Activated CD4-positive, CD25-positive, alpha-beta regulatory T cell (primary cell): ENCODE measurements at places on chromosomes 1 and 21.

- DNase-seq, result no peak
Measured at GRCh38 chr1:50424884-50425375, 1.7 kb upstream of the DMRTA2 start.

DNA sequence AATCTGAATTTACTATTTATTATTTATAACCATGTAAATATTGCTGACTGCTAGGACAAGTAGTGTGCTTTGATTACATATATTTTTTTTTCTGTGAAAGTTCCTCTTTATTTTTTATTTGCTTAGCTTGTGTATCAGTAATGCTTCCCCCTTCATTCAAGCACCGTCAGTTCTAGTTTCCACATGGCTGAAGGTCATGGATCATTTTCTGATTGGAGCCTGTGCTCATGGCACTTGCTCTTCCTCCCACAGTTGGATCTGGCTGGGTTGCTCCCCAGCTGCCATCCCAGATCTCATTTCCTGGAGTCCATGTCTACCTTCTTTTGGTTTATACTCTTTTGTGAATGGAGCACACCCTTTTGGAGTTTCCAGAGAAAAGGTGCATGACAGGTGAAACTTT is 57.0 kb upstream of the IGSF5 start:
- DNase-seq, result no peak

DNA sequence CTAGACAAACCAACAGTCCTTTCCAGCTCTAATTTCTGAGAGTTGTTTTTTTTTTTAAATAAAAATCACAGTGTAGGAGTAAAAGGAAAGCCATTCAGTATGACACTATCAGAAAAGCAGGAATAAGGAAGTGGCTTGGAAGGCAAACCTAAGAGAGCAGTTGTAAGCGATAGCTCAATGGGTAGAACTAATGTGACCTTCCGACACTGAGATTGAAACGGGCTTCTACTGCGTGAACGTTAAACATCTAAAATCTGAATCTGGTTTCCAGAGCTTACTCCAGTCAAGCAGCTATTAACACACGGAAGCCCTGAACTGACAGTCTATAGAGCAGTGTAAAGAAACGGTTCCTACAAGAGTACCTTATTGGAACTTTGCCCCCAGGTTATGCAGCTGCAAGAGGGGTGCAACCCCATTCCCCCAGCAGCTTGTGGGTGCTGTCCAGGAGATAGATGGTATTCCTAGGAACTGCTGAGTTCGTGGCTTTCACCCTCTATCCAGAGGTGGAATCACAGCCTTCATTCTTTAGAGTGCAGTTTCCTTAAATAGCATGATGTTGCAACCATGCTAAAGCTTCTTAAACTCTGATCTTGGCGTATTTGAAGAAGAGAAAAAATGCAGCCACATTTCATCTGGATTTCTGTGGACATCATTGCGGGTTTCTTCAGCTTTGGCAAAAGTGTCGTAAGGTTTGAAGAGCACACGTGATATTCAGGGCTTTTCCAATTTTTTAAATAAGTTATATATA is 3.3 kb upstream of the IRF2BP2 start:
- no peak for DNase-seq

DNA sequence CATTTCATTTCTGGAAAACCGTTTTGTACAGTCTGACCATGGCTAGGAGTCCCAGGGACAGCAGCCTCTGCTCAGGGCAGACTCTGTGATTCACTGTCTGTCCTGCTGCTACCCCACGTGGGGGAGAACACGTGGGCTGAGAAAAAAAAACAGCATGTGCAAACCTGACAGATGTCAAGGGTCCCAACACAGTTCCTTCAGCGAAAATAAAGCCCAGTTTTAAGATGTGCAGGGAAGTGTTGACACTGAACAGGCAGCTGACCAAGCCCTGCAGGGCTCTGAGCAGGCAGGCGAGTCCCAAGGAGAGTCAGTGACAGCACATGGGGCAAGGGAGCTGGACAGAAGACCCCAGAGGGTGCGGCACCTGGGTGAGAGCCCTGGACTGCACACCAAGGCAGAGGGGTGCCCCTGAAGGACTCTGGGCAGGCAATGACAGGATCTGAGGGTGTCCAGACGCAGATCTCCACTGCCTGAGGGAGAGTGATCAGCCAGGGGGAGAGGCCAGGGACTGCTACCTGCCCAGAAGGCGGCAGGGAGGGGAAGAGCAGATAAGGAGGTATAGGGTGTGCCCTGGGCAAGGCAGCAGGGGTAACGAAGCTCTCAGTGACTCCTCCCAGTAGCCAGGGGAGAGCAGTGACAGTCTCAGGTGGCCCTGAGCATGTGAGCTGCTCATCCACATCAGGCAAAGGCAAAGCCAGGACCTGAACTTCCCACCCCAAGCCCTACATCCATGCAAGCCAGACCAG is 5.1 kb upstream of the SPATC1L start:
- no peak for DNase-seq

GRCh38 chr1:66373157-66373591 is 160.8 kb upstream of the SGIP1 start:
- DNase-seq, result no peak

- no peak for DNase-seq
Measured at GRCh38 chr1:66399888-66400529, 133.9 kb upstream of the SGIP1 start.
